GM13977 (cell line): ENCODE measurements at places on chromosomes 4 and X.

DNA sequence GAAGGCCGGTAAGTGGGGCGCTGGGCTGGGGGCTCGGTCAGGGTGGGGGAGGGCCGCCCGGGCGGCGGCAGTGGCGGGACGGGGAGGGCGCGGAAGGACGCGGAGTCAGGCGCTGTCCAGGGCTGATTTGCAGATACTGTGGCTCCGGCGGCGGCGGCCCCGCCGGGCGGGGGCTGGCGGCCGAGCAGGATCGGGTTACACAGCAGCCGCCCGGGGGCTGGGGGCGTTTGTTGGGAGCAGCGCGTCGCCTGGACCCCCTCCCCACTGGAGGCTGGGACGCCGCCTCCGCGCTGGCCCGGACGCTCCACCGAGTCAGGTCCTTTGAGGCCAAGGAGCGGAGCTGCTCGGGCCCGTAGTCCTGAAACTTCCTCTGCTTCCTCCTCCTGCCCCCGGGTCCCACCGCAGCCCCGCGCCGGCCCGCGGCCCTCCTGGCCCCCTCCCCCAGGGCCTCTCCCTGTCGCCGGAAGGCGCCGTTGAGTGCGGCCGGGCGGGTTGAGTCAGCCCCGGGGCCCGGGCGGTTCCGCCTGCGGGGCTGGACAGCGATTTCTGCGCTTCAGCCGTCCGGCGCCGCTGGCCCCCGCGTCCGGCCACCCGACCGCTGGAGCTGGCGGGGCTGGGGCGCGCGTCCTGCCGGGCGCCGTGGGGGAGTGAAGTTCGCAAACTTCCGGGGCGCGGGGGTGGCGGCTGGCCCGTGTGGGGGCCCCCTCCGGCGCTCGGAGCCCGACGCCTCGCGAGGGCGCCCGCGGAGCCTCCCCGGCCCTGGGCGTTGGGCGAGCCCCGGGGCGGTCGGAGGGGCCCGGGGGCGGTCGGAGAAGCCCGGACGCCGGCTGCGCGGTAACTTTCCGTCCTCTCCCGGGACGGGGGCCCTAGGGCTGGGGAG is 746 bp downstream of the REST start:
- DNase-seq = peak; percentile 92

DNA sequence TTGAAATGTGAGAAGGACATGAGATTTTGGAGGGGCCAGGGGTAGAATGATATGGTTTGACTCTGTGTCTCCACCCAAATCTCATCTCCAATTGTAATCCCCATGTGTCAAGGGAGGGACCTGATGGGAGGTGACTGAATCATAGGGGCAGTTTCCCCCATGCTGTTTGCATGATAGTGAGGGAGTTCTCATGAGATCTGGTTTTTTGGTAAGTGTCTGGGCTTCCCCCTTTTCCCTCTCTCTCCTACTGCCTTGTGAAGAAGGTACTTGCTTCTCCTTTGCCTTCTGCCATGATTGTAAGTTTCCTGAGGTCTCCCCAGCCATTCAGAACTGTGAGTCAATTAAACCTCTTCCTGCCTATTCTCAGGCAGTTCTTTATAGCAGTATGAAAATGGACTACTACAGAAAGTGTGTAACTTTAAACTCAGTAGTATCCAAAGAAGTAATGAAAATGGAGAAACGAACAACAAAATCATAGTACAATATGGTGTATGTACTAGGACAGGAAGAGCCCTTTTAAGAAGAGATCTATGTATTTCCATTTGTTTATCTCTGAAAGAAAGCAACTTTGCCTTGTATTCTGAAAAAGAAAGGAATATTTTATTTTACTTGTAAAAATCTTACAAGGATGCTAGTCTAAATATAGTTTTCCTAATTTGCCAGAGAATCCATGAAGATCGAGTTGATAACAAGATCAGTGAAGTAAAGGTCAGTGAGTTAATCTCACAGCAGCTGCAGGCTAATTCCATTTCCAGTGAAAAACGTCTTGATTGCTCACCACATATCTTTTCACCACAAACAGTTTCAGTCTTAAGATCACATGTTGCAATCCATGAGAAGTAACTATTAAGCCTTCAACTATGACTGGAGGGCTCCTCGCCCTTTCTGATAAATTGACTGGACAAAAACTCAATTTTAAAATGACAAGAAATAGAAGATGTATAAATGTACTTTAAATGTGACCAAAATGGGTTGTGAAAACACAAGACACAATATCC is 20.5 kb downstream of the PKD2 start:
- DNase-seq = no peak

DNA sequence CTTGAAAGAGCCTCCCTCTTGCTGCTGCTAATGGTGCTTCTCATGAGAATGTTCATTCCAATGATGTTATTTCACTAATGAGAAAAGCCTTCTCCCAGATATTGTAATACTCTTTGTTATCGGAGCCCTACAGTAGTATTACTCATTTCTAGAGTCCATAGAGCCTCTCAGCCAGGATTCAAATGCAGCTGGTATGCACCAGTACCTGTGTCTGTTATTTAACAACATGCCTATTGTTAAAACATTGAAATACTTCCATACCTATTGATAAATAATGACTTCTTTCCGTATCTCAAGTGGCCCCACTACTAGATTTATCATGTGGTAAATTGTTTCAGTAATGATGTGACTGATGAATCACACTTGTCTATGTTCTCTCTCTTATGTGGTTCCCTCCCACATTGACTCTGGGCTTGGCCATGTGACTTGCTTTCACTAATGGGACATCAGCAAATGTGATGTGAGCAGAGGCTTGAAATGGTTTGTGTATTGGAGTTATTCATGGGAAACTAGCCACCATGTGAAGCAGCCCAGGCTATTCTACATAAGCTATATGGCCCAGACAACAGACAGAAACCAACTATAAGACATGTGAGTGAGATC is 207.6 kb downstream of the THOC2 start:
- no peak for DNase-seq

DNA sequence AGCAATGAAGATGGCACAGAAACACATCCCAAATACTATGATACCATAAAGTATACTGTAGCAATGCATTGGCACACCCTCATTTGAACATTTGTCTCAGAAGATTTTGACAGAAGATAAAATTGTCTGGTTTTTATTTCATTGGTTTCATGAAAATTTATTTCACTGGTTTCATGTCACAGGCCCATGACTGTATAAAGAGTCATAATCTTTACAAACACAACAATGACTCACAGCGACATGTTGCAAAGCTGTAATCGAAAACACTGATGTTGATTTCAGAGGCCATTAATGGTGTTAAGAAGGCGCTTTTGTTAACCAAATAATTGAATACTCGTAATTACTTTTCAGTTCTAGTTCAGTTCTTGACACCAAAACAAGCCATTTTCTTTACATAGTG is 8.1 kb upstream of the DTHD1 start:
- no peak for DNase-seq

GRCh38 chrX:65866773-65867172 is 173.1 kb downstream of the VSIG4 start:
- no peak for DNase-seq

GRCh38 chrX:43949669-43950068 is 23.5 kb downstream of the NDP start:
- DNase-seq = no peak

GRCh38 chr4:81781799-81782198 is 310.1 kb upstream of the RASGEF1B start:
- DNase-seq = no peak

GRCh38 chrX:33205321-33205720 is 6.0 kb downstream of the DMD start:
- no peak for DNase-seq

DNA sequence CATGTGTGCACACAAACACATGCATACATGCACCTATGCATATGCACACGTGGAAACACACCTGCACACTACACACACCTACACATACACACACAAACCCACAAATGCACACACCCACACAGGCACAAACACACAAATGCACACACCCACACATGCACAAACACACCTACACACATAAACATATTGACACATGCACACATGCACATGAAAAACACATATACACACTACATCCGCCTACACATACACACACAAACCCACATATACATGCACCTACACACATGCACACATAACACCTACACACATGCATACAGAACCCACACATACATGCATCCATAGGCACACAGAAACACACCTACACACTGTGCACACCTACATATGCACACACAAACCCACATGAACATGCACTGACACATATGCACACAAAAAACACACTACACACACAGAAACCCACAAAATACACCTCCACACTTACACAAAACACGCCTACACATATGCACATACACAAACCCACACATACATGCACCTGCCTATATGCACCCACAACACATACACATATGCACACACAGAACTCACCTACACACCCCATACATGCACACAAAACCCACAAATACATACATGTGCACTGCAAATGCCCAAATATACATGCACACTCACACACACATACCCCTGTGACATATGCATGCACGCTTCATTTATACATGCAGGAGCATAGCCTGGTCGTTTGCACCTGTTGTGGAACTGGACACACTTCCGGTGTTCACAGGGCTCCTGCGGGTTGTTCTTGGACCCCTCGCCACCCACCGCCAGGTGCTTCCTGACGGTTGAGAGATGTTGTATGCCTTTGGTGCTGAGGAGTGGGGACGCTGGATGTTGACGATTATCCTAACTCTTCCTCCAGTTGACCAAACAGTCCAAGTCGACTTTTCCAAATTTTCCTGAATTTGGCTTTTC is 22.1 kb downstream of the CD99 start:
- DNase-seq = no peak

DNA sequence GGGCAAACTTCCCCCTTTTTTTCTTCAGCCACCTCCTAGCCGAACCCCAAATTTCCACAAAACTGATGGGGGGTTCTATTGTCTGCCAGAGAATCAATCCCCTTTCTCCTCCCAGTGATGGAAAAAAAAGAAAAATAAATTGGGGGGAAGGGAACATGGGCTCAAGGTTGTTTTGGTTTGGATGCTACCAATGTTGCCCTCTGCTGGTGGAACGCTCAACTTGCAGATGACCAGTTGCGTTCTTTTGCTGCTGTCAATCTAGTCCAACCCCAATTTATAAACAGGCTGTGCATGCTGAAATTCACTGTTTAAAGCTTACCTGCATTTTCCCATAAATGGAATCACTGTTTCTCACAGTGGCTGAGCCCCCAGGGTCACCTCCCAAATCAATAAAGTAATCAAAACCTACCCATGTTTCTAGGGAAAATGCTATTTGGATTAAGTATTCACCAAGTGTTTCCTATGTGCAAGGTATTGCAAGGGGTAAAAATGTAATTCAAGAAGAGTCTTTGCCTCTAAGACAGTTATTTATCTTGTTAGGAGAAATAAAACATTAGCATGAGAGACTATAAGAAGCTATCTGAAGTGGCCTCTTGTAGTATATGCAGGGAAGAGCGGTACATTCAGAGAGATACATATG is 116.7 kb upstream of the TMEM164 start:
- DNase-seq = peak; percentile 54

DNA sequence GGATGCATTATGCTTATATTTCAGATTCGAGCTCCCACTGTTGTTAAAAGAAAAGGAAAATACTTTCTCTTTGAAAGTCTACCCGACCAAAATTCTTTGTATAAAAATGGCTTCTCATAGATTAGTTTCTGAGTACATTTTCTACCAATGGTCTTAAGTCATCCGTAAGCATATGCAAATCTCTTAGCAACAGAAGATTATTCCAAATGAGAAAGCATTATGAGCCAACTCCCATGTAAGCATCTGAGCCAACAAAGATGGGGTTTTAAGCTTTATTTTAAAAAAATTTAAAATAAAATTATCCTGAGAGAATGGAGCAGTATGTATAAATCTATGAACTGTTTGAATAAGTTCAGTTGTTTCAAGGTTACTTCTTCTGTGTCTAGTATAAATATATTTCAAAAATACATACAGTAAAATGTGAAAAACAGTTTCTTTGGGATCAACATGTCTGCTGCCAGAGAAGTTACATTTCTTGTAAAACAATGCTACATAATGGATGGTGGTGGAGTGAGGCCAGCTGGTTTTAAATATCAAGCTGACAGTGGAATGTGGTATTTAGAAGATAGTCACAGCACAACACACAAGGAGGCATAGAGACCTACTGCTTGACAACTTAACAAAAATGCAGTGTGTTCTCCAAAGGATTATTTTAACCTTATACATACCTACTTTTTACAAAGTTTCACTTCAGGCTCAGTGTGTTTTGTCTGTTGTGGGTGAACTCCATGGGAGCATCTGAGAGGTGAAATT is 199.5 kb upstream of the DIPK2B start:
- DNase-seq = no peak

GRCh38 chr4:17941731-17942130 is 79.8 kb downstream of the LCORL start:
- DNase-seq = no peak

- no peak for DNase-seq
These were observed 35.2 kb upstream of the CCNG2 start for GRCh38 chr4:77121736-77122240.

GRCh38 chr4:128162434-128162833 is 101.3 kb downstream of the LARP1B start:
- no peak for DNase-seq

GRCh38 chrX:125895518-125895917 is 270.6 kb downstream of the DCAF12L2 start:
- no peak for DNase-seq

- no peak for DNase-seq
These were observed 23.8 kb downstream of the SLC9B2 start for GRCh38 chr4:103052779-103053178.

DNA sequence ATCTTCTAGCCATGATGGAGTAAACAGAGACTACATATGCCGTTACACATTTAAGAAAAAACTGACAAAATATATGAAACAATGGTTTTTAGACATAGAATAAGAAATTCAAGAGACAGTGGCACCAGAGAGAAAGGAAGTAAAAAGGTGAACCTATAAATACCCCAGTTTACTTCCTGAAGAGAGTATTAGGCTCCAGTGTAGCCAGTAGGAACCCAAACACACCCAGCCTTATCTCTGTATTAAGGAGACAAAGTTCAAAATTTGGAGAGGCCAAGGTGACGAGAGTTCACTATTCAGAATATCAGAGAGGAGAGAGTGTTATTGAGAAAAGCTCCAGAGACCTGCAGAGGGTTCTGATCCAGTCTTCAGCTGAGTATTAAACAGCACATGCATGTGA is 119.0 kb downstream of the TET2 start:
- no peak for DNase-seq

DNA sequence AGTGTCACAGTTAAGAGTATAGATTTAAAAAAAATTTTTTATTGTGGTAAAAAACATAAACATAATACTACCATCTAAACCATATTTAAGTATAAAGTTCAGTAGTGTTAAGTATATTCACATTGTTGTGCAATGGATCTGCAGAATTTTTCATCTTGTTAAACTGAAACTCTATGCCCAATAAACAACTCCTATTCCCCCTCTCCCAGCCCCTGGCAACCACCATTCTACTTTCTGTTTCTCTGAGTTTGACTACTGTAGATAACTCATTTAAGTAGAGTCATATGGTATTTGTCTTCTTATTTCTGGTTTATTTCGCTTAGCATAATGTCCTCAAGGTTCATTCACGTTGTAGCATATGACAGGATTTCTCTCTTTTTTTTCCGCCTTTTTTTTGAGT is 112.4 kb downstream of the PTTG2 start:
- DNase-seq = no peak

- no peak for DNase-seq
These were observed 465 bp downstream of the HNRNPH2 start for GRCh38 chrX:101408532-101408841.
